ENCODE measurements at places on chromosomes 1 and 21.
A peak's percentile ranks its signal among the peaks of the same experiment; 100 is the strongest.

DNA sequence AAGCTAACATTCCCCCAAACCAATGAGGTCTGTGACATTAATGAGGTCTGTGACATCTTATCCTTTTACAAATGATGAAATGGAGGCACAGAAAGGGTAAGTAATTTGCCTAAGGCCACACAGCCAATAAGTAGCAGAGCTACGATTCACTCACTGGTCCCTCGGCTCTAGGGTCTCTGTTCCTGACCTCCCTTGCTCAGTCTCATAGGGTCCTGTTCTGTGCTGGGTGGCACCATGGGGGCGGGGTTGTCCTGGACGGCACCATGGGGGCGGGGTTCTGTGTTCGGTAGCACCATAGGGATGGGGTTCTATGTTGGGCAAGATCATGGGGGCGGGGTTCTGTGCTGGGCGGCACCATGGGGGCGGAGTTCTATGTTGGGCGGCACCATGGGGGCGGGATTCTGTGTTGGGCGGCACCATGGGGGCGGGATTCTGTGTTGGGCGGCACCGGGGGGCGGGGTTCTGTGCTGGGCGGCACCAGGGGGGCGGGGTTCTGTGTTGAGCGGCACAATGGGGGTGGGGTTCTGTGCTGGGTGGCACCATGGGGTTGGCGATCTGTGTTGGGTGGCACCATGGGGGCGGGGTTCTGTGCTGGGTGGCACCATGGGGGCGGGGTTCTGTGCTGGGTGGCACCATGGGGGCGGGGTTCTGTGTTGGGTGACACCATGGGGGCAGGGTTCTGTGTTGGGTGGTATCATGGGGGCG lies 55.6 kb downstream of the CLSTN1 start:
- DNase-seq = no peak

GRCh38 chr1:156705321-156705917 lies at the start of gene CRABP2:
Gene CRABP2 (minus strand): TSS chr1:156705583. CDS start chr1:156705446, 137 bp downstream.
- peak; percentile 82 for DNase-seq

- DNase-seq = peak; percentile 94
These were observed 23.7 kb downstream of the VANGL1 start for GRCh38 chr1:115665319-115666096.

GRCh38 chr1:80341021-80341420 lies 1334.5 kb upstream of the ADGRL4 start:
- no peak for DNase-seq

DNA sequence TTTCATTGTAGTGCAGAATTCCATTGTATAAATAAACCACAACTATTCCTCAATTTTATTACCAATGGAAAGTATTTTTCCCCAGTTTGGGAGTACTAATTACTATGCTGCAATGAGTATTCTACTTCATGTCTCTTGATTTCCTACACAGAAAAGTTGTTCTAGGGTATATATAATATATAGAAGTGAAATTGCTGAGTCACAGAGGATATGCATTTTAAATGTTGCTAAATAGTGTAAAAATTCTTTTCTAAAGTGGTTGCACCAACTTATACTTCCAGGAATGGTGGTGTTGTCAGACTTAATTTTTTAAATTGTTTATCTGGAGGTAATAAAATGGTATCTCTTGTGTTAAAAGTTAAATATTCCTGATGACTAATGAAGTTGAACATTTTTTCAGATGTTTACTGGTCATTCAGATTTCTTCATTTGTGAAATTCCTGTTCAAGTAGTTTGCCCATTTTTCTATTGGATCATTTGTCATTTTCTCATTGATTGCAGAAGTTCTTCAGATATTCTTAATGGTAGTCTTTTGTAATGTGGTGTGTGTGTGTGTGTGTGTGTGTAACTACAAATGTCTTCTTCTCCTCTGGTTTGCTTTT lies 19.1 kb upstream of the MYOG start:
- no peak for DNase-seq
